Substantia nigra (tissue), 51 donors: ENCODE measurements at places on chromosomes 12 and 14.

GRCh38 chr12:106321139-106321850 lies 18.8 kb downstream of the TCP11L2 start:
- DNase-seq = no peak

DNA sequence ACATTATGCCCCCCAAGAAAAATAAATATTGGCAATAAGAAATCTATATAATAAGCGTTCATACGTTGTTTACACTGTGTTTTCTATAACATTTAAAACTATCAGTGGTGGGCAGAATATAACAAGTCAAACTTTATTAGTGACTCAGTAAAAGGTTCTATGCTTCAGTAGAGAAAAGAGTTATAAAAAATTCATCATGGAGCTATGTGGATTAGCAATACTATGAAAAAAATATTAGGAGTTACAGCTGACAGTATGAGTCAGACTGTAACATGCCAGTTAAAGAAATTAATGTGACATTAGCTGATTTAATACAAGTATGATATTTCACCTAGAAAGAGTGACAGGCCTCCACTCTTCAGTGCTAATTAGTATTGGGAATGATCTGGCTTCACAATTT lies 125.1 kb upstream of the GARIN6 start:
- DNase-seq = no peak

GRCh38 chr14:82855912-82856391 lies 1322.3 kb upstream of the SEL1L start:
- no peak for DNase-seq

DNA sequence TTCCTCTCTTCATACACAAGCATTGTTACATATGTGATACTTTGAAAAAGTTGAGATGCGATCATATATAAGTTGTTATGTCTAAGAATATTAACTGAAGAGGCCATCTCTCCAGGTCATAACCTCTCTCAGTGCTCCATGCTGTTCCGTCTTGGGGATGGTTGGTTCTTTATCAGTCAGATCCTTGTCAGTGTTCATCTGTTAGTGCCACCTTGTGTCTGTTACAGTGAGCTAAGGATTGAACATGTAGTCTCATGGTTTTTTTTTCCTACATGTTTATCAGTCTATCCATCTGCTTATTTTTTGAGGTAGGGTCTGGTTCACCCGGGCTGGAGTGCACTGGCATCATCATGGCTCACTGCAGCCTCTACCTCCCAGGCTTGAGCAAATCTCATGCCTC lies 30.5 kb downstream of the EP400 start:
- no peak for DNase-seq

- no peak for DNase-seq
Measured at GRCh38 chr12:40473962-40474361, 218.3 kb upstream of the CNTN1 start.

GRCh38 chr12:88388566-88389540 lies 191.4 kb downstream of the KITLG start:
- DNase-seq = no peak

DNA sequence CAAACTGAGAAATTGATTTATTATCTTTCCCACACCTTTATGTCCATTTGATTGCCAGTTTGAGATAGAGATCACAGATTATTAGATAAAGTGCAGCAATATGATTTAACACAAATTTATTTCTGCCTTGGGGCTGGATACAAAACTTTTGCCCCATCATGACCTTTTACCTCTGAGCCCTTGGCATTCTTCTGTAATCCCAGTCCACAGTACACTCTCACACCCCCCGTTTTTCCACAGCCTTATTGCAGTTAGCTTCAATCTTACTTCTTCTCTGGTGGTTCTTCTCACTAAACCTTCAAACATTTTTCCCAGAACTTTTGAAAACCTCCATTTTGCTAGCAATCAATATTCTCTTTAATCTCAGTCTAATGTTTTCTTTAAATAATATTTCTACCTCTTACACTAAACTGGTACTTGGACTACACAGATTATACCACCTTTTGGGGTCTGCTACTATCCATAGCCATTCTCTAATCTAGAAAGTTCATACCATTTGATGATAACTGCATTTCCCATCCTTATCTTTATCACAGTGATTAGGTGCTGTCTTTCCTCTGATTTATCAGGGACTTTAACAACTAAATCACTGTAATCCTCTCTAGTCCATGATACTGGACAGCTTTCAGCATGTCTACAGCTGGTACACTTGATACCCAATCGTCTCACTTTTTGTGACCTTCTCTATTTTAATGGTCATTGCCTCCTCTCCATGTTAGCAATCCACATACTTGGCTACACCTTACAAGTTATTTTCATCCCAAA lies 186.7 kb upstream of the PDE3A start:
- no peak for DNase-seq

- no peak for DNase-seq
Measured at GRCh38 chr12:105386431-105386830, 55.9 kb downstream of the C12orf75 start.

DNA sequence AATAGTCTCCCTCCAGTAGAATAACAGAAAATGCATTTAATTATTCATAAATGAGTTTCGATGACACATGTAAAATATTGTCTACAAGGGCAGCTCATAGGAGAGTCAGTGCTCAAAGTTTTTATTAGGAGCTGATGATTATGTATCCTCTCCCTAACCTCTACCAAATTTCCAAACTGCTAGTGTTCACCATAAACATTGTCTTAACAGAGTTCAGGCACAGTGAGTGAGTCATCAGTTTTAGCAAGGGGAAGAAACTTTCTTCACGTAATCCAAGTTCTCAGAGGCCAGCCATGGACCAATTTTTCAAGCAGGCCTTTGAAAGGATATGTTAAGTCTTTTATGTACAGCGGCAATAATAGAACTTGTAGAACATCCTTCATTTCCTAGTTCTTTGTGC lies 649.2 kb upstream of the MIS18BP1 start:
- no peak for DNase-seq
